Stimulated activated CD4-positive, alpha-beta T cell treated with anti-CD3 and anti-CD28 coated beads, Interleukin-4, amount 100 ng/mL, for 48 hours (primary cell): ENCODE measurements at places on chromosomes 16 and 17.

DNA sequence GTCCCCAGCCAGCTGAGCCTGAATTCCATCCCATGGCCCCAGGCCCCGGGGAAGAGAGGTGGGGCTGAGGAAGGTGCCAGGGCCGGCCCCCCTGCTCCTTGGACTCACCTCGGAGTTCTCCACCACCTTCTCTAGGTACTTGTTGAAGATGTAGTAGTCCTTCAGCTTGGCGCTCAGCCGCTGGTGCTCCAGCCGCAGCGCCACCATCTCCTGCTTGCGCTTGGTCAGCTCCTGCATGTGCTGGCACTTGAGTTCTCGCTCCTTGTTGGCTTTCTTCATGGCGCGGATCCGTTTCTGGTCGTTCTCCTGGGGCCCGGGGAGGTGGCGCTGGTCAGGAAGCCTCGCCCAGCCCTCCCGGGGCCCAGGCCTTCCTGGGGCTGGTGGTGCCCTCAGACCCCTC lies 3.3 kb downstream of the CCDC42 start:
- DNase-seq, result no peak

- no peak for DNase-seq
Measured at GRCh38 chr17:28937044-28937729, 14.1 kb downstream of the PHF12 start.

DNA sequence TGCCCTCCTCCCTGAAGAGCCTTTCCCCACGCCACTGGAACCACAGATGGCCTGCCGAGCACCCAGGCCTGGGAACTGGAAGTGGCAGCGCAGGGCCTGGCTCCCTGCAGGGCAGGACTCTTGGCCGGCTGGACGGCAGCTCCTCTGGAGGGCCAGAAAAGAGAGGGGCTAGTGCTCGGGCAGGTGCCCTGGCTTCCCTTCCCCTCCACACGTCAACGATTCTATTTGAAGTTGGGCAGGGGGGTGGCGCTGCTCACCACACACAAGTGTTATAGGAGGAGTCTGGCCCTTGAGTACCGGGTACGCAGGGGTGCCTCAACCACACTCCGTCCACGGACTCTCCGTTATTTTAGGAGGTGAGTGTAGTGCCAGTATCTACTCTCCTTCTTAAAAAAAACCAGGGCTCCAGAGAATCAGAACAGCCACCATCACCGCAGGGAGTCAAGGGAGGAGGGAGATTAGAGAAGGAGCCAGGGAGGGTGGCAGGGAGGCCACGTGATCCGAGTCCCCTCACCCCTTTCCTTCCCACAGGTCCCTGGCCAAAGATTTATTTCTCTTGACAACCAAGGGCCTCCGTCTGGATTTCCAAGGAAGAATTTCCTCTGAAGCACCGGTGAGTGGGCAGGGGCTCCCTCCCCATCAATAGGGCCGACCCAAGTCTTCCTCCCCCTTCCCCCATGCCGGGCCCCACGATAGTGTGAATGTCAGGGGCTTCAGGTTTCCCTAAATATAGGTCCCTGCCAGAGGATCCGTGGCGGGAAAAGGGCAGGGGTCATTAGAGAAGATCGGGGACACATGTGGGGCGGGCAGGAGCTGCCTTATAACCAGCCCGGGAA lies 1.4 kb upstream of the ALDOA start:
- DNase-seq, result peak; percentile 55

GRCh38 chr17:4523946-4524345 lies 25.3 kb downstream of the SPNS2 start:
- DNase-seq, result no peak

DNA sequence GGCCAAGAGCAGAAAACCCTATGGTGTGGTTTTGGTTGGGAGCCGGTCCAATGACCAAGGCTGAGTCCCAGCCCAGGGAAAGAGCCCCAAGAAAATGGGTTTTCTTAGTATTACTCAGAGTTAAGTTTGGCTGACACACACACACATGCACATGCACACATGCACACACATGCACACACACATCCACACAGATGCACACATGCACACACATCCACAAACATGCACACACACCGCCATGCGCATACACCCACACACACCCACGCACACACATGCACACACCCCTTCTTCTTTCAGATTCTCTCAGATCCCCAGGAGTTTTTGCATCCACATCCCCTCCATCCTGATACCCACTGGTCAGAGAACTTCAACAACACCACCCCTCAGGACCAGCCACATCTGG lies 9.1 kb downstream of the ABCC12 start:
- no peak for DNase-seq

GRCh38 chr17:39626171-39627046 lies at the start of gene PPP1R1B:
PPP1R1B (plus strand) TSS chr17:39626952; CDS start chr17:39627393, 441 bp downstream.
- DNase-seq, result no peak
